Diencephalon (tissue), 1 donor: ENCODE measurements at places on chromosomes 11 and 22. TPM values are rescaled to one million over a fixed set of nuclear protein-coding genes. Genes with fewer than 3 reads are reported as not detected.

The CHRM1 gene
- 6.5 TPM for total RNA-seq

The TNNI2 gene
- not detected for total RNA-seq

The NXPE1 gene
- total RNA-seq = not detected

The MRE11 gene
- 15.2 TPM for total RNA-seq

The RCOR2 gene
- total RNA-seq = 12.0 TPM

The OR2AG1 gene
- not detected for total RNA-seq

The GRM5 gene
- 178 TPM for total RNA-seq

The IFITM10 gene
- 2.8 TPM for total RNA-seq

The CCDC87 gene
- 1.2 TPM for total RNA-seq

The ARL2 gene
- total RNA-seq = 73.4 TPM

The MGAT3 gene
- total RNA-seq = 42.9 TPM

The OR2AG2 gene
- 1.4 TPM for total RNA-seq

The CRYBB3 gene
- total RNA-seq = not detected
